ENCODE measurements at places on chromosomes 5 and 9.

- no peak for DNase-seq
Measured at GRCh38 chr5:67263656-67264408, 67.2 kb upstream of the CD180 start.

- peak; percentile 79 for DNase-seq
Measured at GRCh38 chr9:123251741-123252140, 16.6 kb downstream of the STRBP start.

- no peak for DNase-seq
Measured at GRCh38 chr5:30749971-30750370, 443.5 kb upstream of the CDH6 start.

DNA sequence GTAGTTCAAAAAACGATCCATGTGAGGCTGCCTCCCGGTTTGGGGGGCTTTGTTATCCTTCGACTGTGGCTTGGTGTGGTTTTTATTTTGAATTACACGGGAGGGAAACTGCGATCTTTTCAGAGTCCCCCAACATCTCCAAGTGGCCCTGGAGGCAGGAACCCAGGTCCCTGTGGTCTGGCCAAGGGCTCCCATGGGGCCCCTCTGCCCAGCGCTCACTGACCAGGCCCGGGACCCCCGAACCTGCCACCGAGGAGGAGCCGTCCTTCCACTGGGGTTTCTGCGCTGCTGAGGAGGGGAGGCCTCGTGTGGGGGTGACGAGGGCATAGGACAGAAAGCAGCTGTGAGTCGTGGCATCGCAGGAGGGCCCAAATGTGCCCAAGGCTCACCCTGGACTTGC lies 18.1 kb upstream of the SCGB3A1 start:
- DNase-seq = no peak

GRCh38 chr5:93721071-93721470 lies 20.3 kb downstream of the POU5F2 start:
- no peak for DNase-seq

DNA sequence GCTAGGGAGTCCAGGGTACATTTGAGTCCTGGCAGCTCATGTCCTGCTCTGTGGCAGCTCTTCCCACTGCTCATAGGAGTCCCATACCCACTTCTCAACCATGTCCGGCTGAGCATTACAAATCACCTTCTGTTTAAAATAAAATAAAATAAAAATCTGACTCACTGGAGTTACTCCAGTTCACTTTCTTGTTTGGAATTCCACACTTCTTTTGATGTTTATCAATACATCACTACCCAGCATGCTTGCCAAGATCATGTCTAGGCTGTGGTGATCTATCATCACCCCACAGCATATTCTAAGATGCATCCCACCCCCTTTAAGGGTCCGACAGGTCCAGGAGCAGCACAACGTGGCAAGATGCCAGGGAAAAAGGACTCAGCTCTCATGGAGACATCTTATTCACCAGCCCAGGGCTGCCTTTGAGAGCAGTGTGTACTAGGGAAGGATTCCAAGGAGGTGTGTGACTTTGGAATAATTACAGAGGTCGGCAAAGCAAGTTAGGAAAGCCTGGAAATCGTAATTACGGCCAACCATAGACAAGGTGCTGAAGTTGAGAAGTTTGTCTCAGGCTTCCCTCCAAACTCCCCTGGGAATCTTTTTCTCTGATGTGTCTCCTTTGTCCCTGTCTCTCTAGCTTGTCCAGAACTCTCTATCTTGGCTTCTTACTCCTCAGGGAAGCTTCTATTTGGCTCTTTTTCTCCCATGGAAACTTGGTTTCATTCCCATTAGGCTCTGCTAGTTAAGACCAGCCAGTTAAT lies 111.4 kb upstream of the SLC1A3 start:
- no peak for DNase-seq

- no peak for DNase-seq
Measured at GRCh38 chr5:39093352-39093751, 19.2 kb upstream of the RICTOR start.

DNA sequence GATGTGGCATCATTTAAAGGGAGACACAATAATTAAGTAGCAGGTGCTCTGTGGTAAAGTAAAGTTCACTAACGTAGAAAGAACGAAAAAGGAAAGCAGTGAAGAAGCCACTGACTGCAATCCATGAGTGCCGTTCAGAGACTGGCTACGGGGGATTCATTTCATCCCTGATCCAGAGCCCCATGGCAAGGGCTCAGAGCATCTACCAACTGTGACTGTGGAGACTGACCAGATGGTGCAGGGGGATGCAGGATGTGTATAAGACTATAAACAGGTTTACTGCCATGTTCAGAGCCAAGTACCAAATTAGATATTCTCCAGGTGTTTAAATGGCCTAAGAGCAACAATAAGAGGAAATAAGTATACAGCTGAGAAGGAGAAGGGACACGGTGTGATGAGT lies 47.7 kb downstream of the MARCHF11 start:
- DNase-seq = no peak

GRCh38 chr9:112856843-112857242 lies 33.8 kb downstream of the SLC46A2 start:
- DNase-seq = no peak

- no peak for DNase-seq
Measured at GRCh38 chr5:173888473-173889131, 453 bp downstream of the CPEB4 start.

DNA sequence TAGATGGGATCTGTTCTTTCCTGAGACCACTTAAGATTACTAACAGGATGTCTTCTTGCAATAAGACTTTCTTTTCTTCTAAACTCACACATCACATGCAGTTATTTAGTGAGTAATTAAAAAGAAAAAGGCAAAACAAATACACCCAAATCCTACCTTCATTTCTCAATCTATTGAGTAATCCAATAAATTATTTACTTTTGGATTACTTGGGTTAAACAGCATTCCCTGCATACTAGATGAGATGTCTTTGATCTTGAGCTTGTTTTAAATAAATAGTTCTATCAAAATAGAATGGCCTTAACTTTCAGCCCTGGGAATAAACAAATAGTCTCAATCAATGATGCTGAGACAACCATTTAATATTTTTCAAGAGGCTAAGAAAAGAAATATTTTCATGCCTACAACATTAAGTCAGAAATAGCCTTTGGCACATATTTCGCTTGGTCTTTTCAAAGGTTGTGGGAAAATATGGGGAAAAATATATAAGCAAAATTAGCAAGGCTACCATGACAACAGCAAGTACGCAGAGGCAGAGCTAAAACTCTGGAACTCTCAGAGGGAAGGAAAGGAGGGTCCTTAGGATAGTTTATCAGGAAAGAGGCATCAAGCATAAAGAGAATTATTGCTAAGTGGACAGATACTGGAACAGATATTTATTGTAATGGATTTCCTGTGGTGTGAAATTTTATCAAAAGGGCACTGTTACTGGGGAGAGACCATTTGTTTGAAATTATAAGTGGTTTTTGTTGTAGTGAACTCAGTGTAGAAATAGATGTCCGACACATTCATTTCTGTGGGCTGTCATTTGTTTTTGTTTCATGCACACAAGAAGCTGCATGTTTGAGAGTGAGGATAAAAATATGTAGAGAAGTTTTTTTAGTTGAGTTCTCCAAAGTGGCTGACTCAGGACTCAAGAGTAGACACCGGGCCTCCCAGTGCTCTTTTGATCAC lies 70.2 kb upstream of the CDH6 start:
- DNase-seq = no peak

DNA sequence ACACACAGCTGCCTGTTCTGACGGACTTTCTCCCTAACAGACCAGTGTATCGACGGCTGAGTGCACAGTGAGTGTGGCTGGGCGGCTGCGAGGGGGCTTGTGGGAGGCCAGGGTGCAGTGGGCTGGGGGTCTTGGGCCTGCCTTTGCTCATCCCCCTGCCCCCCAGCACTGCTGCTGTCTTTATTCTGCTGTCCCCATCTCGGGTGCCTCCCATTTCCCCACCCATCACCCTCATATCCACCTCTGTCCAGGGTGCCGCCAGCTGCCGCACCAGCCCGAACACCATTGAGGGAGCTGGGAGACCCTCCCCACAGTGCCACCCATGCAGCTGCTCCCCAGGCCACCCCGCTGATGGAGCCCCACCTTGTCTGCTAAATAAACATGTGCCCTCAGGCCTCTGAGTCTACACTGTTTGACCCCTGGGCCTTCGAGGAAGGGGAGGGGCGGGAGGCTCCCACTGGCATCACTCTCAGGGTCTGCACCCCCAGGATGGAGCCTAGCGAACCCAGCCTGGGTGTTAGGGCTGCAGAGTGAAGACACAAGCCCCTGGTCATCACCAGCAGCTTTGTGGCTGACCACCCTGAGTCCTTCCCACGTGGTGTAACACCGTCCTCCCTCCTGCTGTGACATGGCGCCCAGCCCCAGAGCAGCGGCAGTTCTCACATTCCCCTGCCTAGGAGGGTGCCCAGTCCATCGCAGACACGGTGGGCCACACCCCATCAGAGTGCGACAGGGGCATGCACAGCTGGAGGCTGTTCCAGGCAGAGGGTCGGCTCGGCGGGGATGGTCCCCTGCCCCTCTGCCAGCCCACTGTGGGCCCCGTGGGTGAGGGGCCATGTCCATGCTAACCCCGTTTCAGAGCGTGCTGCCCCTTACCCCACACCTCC lies 4.0 kb downstream of the LCN2 start:
- DNase-seq = no peak

GRCh38 chr5:137036640-137037039 lies 462.5 kb downstream of the SPOCK1 start:
- DNase-seq = peak; percentile 88

DNA sequence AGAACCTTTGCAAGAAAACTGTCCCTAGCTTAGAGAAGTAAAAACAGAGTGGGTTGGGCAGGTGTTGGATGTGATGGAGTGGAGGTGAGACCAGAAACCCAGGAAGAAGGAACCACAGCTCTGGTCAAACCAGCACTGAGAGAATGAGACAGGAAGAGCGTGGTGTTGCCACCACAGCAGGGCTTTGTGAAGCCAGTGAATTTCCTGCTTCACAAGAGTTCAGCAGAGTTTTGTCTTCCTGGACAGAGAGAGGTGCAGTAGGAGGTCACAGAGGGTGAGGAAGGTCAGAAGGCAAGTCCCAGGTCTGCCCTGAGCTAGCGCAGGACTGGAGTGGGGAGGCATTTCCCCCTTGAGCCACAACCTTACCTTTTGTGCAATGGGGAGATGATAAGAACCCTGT lies 2306.2 kb upstream of the ACO1 start:
- DNase-seq = no peak

- DNase-seq = peak; percentile 72
Measured at GRCh38 chr9:69421908-69422801, 97.1 kb downstream of the ENTREP1 start.

DNA sequence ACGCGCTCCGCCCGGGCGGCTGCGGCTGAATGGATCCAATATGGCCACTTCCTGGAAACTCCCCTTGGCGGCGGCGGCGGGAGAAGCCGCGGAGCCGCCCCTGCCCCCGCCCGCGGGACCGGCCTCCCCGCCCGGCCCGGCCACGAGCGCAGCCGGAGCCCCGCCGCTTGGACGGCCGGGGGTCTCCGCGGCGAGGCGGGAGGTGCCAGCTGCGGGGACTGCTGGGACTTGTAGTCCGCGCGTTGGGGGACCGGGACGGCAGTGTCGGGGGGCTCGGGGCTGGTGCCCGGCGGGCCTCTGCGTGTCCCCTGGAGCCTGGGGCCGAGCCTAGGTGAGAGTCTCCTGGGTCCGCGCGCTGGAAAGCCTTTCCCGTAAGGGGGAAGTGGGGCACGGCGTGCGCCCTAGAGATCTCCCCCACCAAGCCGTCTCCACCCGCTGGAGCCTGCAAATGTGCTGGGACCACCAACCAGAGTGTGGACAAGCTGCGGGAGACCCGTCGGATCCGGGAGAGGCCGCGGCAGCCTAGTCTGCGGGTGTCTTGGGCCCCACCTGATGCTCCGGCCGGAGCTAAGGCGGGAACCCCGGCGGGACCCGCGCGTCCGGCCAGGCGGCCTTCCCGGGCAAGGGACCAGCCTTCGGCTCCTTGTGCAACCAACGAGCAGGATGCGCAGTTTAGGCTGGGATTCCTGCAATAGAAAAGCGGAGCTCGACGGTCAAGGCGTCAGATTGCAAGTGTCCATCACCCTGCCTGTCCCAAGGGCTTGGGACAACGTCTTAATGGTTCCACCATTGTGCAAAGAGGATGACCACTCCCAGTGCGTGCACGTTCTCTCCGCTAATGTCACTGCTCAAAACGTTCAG lies at the start of gene SEPTIN8:
TSS of gene SEPTIN8 (minus strand) at position 31 of the 861 bp plus-strand sequence. CDS start 102 bp downstream, outside the sequence.
- no peak for DNase-seq

DNA sequence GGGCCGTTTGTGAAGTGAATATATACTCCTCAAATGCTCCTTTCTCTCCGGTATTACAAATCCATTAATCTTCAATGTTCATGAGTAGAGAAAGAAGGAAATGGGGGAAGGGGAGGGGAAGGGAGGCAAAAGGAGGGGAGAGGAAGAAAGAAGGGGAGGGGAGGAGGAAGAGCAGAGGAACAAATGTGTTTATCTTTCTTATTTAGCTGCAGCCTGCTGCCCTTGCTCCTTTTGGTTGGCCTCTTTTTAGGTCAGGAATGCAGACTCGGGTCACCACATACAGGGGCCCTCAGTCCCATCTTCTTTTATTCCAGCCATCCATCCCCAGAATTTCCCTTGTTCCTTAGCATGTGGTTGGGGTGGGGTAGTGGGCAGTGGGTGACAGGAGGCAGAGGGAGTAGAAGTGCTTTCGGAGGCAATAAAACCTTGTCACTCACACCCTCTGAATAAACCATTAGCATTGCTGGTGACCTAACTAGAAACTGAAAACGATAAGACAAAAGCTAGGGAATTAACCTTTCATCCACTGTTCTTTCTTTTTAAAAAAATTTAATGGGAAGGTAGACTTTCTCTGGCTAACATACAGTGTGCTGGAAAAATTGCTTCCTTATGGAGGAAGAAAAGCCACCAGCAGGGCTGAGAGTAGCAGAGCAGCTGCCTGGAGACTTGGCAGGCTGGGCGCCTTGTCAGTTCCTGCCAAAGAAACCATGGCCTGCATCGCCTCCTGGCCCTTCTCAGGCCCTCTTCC lies 16.8 kb upstream of the PRLR start:
- no peak for DNase-seq

DNA sequence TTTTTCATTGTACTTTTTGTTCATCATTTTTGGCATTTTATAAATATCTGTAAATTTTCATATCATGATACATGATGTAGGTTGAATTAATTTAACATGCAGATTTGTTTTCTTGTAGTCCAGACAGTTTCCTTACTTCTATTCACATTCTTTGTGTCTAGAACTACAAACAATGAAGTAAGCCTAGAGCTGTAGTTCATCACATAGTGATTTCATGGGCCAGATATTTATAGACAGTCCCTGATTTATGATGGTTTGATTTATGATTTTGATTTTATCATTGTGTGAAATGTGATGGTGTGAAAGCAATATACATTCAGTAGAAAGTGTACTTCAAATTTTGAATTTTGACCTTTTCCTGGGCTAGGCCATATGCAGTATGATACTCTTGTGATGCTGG lies 139.0 kb downstream of the ARHGEF28 start:
- no peak for DNase-seq
